T-helper 2 cell treated with Interferon-gamma antibody and Interleukin-4, amounts not matched to agents 5 μg/mL and 100 μg/mL, for 36 hours (primary cell): ENCODE measurements at places on chromosomes 12 and 14.

DNA sequence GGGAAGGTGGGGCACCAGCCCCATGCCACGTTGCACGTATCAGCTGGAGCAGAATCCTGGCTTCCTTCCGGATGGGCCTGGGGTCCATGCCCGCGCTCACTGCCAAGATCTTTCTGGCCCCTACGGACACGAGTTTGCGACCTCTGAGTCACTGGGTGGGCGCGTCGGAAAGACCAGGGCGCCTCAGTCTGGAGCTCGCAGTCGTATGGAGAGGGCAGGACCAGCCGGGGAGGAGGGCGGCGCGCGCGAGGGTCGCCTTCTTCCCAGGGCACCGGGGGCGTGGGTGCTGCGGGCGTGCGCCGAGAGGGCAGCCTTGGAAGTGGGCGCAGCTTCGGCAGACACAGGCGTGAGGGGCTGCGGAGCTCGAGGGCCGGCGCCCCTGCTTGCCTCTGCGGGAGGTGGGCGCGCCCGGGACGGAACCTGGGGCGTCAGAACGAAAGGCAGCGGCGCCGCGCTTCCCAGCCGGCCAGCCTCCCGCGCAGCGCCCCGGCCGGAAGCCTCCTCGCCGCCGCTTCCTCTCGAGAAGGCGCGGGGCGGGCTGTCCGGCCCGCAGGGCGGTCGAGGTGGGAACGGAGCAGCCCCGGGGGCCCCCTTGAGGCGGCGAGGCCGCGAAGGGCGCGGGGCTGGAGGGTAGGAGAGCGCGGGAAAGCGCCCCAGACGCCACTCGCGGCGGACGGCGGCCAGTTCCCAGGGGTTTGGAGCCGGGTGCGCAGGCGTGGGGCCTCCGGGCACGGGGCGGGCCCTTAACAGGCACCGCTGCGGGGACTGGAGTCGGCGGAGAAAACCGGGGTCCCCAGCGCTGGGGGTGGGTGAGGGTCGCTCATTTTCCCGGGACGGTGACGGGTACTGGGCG lies at the start of gene ARL6IP4:
ARL6IP4 (plus strand) TSS at position 499 of the 853 bp plus-strand sequence. CDS start 459 bp downstream, outside the sequence.
- DNase-seq: peak; percentile 70

DNA sequence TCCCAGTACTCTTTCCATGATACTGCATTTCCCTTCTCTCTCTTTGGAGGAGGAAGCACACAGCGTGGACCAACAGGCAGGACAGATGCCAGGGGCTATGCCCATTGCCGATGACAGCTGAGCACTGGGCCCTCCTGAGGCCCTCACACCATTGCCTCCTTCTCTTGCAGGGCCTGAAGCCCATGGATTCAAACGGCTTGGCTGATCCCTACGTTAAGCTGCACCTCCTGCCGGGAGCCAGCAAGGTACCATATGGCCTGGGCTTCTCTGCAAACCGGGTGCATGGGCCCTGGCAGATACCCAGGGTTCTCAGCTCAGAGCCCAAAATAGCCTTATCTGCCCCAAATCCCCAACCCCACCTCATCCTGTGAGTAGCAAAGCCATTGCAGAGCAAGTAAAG lies 25.2 kb upstream of the OAS1 start:
- no peak for DNase-seq

- no peak for DNase-seq
Measured at GRCh38 chr12:77667101-77667500, 163.6 kb upstream of the NAV3 start.

- DNase-seq: no peak
Measured at GRCh38 chr12:23217667-23218066, 592.7 kb downstream of the ETNK1 start.

- no peak for DNase-seq
Measured at GRCh38 chr14:88229428-88229827, 93.6 kb downstream of the KCNK10 start.

DNA sequence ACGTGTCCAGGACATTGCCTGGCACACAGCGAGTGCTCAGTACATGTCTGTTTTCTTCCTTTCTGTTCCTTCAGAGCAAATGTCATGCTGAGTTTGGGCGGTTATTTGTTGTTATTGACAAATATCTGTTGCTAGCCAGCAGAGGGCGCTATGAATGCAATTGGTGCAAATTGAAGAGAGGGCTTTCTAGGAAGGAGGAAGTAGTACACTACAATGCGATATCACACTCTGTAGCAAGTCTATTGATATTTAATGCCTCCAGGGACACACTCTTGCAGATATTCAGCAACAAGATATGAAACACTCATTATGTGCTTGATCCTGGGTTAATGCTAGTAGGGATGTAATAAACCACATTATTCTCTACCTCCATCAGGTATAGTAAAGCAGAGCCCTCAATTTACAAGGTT lies 267.3 kb upstream of the SRRM4 start:
- DNase-seq: no peak

GRCh38 chr12:29744365-29744764 lies 39.4 kb downstream of the TMTC1 start:
- DNase-seq: no peak

GRCh38 chr14:81594012-81594411 lies 60.4 kb upstream of the SEL1L start:
- no peak for DNase-seq

DNA sequence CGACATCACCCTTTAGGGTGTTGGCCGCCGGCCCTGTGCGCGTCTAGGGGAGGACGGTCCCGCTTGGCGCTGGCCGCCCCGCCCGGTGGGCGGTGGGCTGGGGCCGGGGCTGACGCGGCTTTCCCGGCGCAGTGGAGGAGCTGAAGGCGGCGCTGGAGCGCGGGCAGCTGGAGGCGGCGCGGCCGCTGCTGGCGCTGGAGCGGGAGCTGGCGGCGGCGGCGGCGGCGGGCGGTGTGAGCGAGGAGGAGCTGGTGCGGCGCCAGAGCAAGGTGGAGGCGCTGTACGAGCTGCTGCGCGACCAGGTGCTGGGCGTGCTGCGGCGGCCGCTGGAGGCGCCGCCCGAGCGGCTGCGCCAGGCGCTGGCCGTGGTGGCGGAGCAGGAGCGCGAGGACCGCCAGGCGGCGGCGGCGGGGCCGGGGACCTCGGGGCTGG lies 3.6 kb downstream of the TNFAIP2 start:
- DNase-seq: no peak

- no peak for DNase-seq
Measured at GRCh38 chr12:120181991-120182631, 12.4 kb downstream of the GCN1 start.

DNA sequence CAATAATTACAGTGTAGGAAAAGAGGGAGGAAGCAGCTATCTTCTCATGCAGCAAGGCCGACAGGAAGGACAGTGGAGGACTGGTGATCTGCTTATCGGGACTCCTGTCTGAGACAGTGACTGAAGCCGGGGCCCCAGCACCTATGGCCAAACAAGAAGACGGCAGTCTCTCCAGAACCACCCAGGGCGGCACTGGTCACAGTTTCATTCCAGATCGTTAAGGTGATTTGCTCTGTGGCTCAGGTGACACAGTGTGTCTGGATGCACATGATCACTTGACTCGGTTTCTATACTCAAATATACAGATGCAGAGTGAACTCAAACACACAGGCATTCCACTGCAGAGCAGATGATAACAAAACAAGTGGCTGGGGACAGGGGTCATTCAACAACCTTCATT lies 52.1 kb upstream of the CORO1C start:
- no peak for DNase-seq

GRCh38 chr12:116138781-116139180 lies 138.7 kb downstream of the MED13L start:
- DNase-seq: no peak

GRCh38 chr14:58055497-58056010 lies 96.5 kb downstream of the ARMH4 start:
- DNase-seq: no peak

DNA sequence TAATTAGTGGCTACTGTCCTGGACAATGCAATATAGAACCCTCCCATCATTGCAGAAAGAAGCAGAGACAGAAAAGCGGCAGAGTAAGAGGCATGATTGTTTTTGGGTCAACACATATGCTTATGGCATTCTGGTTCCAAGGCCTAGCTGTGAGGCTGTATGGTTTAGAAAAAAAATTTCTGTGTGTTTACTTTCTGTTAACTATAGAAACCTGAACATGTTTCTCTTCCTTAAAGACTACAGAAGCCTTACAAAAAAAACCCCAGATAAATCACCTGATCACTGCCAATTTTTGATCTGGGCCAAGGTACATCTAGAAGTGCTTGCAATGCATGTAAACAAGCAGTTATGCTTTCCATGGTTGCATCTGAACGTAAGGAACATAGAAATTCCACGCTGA lies 100.0 kb upstream of the HECTD1 start:
- no peak for DNase-seq

GRCh38 chr14:31411218-31411727 lies 9.1 kb downstream of the HEATR5A start:
- DNase-seq: no peak

DNA sequence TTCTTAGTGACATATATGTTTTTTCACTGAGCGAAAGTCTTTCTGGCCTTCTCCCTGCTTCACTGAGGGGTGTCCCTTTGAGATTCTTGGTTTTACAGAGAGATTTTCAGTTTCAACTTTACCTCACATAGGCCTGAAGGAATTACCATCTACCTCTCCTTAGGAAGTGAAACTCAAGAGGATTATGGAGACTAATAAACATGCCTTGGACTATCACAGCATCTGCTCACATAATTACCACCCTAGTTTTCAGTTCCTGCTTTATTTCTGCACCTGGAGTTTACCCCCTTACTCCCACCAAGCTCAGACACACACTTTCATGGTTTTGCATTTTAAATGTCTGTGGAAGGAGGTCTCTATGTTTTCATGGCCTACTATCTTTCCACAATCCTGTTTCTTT lies 118.3 kb upstream of the SCAF11 start:
- no peak for DNase-seq

DNA sequence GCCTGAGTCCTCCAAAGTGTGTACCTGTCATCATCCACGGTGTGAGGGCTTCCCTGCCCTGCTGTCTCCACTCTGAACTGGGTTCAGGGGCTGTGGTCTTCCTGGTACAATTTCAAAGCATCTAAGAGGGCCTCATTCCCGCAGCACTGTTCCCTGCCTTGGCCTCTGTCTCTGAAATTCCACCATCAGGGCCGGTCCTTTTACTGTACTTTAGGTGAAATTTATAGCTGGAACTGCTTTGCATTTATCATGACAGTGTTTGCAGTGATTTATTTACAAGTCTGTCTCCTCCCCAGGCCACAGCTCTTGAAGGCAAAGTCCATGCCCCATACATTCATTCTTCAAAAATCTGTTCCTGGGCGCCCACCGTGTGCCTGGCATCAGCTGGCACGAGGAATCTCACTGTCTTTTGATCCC lies 36.9 kb upstream of the NCOR2 start:
- DNase-seq: no peak

GRCh38 chr14:77717608-77718305 lies 9.9 kb downstream of the SLIRP start:
- DNase-seq: no peak

DNA sequence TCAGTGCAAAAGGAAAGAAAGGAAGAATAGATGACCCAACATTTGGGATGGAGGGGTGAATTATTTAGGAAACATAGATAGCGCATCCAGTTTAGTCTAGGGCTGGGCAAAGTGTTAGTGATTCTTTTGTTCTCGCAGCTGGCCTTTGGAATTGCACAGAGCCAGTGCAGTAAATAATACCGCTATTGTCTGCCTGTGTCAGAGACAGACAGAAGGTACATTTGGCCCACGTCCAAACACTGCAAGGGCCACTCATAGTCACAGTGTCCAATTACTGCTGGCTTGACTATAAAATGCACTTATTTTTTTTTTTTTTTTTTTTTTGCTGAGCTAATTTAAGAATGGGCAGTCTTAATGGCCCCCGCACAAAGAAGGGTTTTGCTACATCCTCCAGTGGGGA lies 638.6 kb downstream of the BCL11B start:
- DNase-seq: no peak

DNA sequence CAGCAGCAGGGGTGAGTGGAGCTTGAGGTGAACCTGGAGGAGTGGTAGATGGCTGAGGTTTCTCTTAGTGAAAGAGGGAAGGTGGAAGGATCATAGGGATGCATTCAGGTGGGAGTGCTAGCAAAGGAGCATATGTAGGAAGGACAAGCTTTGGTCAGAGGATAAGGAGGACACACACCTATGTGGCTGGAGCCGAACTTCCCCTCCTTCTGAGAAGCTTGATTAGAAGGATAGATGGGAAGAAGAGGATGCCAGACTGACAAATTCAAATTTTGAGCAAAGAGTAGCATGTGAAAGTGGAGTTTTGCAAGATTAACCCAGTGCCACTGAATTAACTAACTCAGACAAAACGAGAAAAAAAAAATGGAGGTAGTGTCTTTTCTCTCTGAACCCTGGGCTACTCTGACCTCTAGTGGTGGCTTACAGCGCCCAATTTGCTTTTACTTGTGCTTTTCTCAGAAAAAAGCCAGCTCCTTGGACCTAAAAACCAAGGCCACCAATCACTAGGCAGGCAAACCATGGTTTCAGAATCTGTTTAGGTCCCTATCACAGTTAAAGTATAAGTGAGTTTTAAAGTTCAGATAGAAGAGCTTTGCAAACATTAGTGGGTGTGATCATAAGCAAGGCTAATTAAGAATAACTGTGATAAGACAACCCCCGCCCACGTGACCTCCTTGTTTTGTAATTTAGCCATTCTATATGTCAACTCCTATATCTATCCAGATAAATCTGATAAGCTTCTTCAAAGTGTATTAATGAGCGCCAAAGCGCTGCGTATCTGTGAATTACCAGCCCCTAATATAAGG lies 15.5 kb downstream of the EMP1 start:
- peak; percentile 59 for DNase-seq

DNA sequence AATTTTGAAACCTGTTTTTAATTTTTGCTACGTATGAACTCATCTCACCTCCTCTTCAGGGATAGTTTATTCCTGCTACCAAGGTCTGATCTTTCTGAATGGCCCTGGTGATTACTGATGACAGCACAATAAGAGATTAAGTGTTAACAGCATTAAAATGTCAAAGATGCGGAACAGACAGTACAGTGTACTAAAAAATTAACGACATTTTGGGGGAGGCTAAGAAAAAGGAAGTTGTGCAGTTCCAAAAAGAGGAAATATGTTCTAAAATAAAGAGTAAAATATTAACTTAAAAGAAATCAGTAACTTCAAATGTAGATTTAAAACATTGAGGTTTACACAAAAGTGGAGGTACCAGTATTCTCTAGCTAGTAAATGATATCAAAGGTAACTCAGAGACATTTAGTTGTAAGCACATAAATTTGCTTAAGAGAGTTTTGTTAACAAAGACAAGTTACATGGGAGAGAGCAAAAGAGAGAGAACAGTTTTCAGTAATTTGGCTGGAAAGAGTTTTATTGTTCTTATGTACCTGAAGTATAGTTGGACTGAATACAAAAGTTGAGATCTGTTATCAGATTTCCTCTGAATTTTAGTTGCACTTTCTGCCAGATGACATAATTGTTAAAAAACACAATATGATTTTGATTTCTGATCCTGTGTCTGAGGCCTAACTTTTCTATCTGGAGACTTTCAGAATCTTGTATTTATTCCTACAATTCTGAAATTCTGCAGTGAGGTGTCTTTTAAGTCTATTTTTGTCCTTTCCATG lies 4.2 kb upstream of the CLECL1 start:
- DNase-seq: no peak
